ENCODE measurements at places on chromosomes 3 and 15. TPM values are rescaled to one million over a fixed set of nuclear protein-coding genes. Genes with fewer than 3 reads are reported as not detected.
A peak's percentile ranks its signal among the peaks of the same experiment; 100 is the strongest.

- DNase-seq = no peak
- no peak overlapping the region for H3K4me3 ChIP-seq
- no peak overlapping the region for H3K27ac ChIP-seq
- H3K4me1 ChIP-seq = no peaks in the 10 kb centered on the region
- 0 out of 2 replicates have a peak, but pooled peaks cover 5% of the 10 kb centered on the region for H3K27me3 ChIP-seq
- no peaks in the 10 kb centered on the region for H3K36me3 ChIP-seq
Observed at GRCh38 chr15:90822204-90822955, 46.0 kb upstream of the FURIN start.

- H3K4me3 ChIP-seq = no peak overlapping the region
- H3K27ac ChIP-seq = no peak overlapping the region
- H3K27me3 ChIP-seq = no peaks in the 10 kb centered on the region
- H3K4me1 ChIP-seq = no peaks in the 10 kb centered on the region
- no peak for DNase-seq
Observed at GRCh38 chr3:67006460-67006859, 8.4 kb downstream of the KBTBD8 start.

DNA sequence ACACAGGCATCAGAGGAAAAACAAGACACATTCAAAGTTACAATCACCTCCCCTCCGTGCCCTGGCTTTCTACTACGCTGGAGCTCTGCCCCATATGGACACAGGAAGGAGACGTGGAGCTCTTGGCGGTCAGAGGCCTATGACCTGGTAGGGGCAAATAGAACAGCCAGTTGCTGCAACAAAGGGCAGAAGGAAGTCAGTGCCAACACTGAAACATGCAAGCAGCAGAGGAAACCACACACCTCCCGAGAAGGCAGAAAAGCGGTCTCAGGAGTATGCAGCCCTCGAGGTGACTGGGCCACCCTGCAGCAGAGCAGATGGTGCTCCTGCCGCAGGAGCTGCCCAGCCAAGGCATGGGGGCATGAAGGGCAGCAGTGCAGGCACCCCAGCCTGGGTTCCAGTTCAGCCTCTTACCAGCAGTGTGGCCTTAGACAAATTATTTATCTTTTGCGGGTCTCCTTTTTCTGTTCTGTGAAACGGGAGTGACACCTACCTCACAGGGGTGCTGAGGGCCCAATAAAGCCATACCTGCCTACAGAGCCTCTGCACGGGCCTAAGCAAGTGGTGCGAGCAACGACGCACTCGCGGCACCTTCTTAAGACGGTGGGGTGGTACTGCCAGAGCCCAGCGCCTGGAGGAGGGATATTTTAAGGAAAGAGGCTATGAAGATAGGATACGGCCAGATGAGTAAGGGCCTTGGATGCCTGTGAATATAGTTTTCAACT is 8.6 kb downstream of the ZXDC start:
- no peak overlapping the region for H3K27ac ChIP-seq
- no peaks in the 10 kb centered on the region for H3K27me3 ChIP-seq
- H3K4me1 ChIP-seq = peaks cover 10% of the 10 kb centered on the region
- DNase-seq = no peak

DNA sequence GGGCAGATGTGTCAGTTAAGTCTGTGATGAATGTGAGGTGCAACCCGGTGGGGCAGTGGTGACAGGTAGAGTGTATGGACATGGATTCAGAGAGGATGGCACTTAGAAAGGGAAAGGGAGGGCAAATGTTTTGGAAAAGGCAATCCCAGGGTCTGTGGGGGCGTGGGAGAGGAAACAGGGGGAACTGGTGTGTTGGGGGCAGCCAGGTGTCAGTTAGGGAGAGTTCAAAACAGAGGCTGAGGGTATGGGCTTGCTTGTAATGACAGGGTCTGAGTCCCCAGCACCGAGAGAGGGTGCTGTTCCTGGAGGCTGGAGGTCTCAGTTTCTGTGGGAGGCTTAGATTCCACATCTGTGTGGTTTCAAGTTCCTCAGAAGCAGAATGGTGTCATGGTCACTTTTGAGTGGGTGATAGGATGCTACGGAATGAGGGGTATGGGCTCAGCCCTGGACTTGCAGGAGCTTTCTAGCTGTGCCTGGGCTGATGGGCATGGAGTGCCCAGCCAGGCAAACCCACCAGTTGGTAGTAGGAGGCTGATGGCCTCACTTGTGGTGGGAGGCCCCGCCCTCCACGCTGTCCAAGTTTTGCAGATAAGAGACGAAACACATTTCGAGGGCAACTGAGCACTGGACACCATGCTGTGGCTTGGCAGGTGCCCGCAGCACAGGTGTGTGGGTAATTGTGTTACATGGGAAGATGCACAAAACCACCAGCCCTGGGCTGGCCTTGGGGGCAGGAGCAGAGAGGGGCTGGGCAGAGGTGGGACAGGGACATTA is 209.4 kb downstream of the RPLP1 start:
- DNase-seq = no peak
- no peak overlapping the region for H3K4me3 ChIP-seq
- peaks cover 46% of the 10 kb centered on the region for H3K4me1 ChIP-seq
- no peaks in the 10 kb centered on the region for H3K27me3 ChIP-seq

DNA sequence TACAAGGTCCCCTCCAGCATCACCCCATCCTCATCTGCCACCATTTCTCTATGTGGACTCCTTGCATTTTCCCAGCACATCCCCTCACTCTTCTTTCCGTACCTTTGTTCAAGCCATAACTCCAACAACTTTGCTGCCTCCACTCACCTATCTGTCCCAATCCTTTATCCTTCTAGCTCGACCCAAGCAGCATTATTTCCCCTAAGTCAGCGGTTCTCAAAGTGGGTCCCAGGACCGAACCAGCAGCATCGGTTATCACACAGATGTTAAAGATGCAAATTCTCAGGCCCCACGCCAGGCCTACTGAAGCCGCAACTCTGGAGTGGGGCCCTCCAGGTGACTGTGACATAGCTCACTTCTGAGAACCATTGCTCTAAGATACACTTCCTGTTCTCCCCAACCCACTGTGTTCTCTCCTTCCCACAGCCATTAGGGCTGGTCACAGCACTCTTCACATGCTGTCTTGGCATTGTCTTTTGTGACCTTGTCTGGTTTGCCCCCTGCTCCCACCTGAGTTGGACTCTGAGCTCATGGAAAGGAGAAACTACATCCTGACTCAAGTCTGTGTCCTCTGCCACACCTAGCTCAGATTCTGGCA is 56.2 kb downstream of the AAGAB start:
- no peak for DNase-seq
- H3K4me1 ChIP-seq = peaks cover 7% of the 10 kb centered on the region
- 0 out of 2 replicates have a peak, but pooled peaks cover 4% of the 10 kb centered on the region for H3K36me3 ChIP-seq
- H3K27ac ChIP-seq = no peak overlapping the region

- no peaks in the 10 kb centered on the region for H3K36me3 ChIP-seq
- DNase-seq = no peak
- no peak overlapping the region for H3K27ac ChIP-seq
- no peaks in the 10 kb centered on the region for H3K4me1 ChIP-seq
- no peaks in the 10 kb centered on the region for H3K27me3 ChIP-seq
Observed at GRCh38 chr3:113268942-113269341, 57.6 kb downstream of the BOC start.

DNA sequence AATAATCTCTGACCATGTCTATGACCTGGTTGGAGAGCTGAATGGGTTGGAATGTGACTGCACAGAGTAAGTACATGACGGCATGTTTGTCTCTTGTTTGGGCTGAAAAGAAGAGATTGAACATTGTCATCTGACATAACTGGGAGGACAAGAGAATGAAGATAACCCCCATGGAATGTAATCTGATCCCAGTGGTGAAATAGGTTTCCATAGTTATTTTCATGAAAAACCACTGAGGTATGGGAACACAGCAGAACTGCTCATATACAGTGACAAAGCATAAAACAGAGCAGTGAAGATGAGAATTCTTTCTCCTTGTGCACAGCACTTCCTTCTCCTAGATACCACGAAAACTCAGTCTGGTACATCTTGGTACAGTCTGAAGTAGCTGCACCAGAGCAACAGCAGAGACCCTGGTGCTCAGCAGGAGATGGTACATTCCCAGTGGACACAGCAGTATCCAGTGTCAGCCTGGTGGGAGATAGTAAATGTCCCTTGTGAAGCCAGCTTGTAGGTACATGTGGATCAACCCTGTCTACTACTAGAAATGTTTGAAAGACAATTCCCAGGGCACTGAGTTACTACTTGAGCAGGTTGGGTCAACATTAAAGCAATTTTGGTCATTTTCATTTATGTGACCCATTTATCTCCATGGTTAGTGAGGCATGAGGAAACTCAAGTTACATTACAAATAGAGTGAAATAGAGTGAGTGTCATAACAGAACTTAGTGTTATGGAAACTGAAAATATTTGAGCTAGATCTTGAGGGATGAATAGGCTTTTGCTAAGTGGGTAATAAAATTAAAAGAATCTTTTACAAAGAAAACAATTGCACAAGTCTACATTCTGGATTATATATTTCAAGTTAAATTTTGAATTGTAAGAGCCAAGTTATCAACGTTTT is 178.3 kb downstream of the SUCNR1 start:
- H3K27ac ChIP-seq = no peak overlapping the region
- H3K27me3 ChIP-seq = no peaks in the 10 kb centered on the region
- H3K4me1 ChIP-seq = no peaks in the 10 kb centered on the region

DNA sequence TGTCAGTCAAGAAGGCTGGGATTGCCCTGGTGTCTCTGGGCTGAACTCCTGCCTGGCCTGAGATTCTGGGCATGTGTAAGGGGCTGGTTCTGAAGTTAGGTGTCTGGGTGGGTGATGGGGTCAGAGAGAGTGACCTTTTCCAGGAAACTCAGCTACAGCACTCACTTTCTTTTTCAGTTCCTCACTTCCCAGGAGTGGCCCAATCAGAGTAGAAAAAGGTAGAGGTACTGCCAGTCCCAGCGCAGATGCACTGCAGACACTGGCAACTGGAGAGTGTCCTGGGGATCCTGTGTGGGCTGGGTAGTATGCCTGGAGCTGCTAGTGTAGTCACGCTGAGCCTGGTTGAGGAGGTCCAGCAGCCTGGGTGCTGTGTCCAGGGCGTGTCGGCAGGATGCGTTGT is 46.5 kb upstream of the APEH start:
- no peak for DNase-seq
- no peak overlapping the region for H3K4me3 ChIP-seq
- H3K27me3 ChIP-seq = no peaks in the 10 kb centered on the region
- 0 out of 2 replicates have a peak, but pooled peaks cover 4% of the 10 kb centered on the region for H3K4me1 ChIP-seq

DNA sequence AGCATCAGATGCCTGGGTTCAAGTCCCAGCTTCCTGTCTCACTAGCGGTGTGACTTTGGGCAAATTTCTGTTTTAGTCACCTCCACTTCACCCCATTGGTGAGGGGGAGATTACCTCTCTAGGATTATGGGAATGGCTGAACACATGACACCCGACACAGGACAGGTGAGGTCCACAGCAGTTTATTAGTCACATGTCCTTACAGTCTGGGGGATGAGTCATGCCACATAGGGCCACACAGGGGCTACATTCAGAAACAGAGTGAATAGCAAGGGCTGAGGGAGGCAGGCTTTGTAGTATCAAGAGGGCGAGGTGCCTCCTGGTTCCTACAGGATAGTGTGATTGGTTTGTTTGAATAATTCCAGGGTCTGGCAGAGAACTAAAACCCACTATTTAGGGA is 15.2 kb upstream of the ITGA11 start:
- H3K4me1 ChIP-seq = no peaks in the 10 kb centered on the region
- DNase-seq = no peak

DNA sequence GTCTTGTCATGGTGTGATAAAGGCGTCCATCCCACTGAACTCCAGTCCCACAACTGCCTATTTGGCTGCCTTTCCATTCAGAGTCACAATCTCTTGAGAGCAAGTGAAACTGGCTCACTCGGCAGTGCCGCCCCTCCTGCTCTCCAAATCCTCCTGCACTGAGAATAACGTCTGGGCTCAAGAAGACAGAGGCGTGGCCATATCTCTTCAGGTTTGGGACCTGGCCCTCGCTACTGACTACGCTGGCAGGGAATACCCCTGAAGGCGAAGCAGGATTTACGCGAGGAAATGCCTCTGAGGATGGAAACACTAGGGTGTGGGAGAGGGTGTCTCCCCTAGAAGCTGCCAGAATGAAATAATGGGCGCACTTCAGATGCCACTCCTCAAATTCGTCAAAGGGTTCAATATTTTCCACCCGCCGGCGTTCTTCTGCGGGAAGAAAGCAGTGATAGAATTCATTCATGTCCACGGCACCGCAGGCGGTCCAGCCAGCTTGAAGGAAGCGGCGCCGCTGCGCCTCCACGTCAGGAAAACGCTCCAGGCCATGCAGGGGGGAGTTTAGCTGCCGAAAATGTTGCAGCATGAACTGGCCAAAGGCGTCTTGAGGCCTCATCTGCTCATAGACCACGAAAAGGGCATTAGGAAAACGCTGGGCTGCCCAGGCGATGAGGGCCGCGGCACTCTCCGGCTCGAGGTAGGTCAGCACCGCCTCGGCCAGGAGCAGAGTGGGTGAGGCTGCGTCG is 985 bp downstream of the LCMT2 start:
- no peak for DNase-seq
- no peaks in the 10 kb centered on the region for H3K27me3 ChIP-seq
- H3K27ac ChIP-seq = peak overlapping the region; percentile 62
- peak overlapping the region; percentile 86 for H3K4me3 ChIP-seq

DNA sequence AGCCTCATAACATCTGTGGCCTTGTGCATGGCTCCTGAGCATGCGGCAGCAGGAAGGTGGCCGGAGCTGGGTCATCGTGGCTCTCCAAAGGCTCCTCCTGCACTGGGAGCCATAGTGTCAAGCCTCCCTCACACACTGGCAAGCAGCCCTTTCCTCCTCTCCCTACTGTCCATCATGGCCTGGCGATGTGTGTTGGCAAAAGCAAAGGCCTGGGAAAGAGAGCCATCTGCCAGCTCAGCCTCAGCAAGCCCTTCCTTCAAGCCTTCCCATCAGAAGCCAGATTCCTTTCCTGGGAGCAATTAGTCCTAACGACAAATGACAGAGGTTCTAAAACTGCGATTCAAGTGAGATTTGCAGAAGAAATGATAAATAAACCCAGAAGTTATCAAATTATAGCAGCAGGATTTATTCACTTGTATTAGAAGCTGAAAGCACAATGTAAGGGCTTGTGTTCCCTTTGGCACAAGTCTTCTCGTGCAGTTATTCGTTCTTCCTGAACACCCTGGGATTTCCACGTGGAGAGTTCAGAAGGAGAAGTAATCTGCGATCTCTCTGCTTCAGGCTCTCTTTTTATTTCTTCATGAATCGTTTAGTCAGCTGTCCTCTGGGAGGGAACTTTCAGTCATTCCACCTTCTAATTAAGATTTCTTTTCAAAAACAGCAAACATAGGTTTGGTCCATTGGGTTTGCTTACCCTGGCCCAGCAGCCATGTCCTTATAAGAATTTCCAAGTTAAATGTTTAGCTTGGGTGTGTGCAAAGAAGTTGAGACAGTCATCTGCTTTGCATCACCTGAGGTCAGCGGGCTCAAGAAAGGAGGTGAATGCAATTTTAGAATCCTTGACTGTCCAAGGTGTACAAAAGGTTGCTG is 110.3 kb upstream of the TMC3 start:
- H3K27me3 ChIP-seq = peaks cover 26% of the 10 kb centered on the region
- no peaks in the 10 kb centered on the region for H3K4me1 ChIP-seq
- H3K36me3 ChIP-seq = no peaks in the 10 kb centered on the region
- H3K27ac ChIP-seq = no peak overlapping the region
- H3K4me3 ChIP-seq = no peak overlapping the region

The C3orf70 gene
- not detected for total RNA-seq

The AGTR1 gene
- not detected for total RNA-seq

The STOML1 gene
- total RNA-seq = 6.1 TPM

The GOLGA8M gene
- total RNA-seq = not detected

The WDR6 gene
- total RNA-seq = 159 TPM

The CPNE9 gene
- not detected for total RNA-seq

Measured in PC-9 (cell line).